ENCODE measurements at places on chromosomes 4 and X.

DNA sequence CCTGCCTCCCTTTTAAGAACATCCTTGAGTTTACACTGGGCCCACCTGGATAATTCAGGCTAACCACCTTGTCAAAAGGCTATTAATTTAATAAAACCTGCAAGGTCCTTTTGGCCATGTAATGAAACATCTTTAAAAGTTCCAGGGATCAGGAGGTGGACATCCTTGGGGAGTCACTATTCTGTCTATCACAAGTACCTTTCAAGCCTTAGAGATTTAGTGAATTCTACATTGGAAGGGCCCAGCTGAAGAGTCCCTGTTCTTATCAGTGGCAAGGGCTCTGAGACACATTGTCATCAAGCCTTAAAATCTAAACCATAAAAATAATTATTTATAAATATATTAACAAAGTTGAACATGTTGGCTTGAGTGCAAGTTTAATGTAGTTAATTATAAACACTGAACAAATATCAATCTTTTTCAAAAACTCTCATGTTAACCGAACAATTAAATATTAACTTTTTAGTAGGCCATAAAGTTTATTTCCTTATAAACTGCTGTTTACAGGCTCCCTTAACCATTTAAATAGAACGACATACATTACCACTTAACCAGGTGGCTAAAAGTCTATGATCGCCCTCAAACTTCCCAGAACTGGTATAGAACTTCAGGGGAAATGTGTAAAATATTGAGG is 104.4 kb upstream of the CBR4 start:
- no peak for DNase-seq

- no peak for DNase-seq
These were observed 3.5 kb downstream of the ASMTL start for GRCh38 chrX:1449036-1449822.

DNA sequence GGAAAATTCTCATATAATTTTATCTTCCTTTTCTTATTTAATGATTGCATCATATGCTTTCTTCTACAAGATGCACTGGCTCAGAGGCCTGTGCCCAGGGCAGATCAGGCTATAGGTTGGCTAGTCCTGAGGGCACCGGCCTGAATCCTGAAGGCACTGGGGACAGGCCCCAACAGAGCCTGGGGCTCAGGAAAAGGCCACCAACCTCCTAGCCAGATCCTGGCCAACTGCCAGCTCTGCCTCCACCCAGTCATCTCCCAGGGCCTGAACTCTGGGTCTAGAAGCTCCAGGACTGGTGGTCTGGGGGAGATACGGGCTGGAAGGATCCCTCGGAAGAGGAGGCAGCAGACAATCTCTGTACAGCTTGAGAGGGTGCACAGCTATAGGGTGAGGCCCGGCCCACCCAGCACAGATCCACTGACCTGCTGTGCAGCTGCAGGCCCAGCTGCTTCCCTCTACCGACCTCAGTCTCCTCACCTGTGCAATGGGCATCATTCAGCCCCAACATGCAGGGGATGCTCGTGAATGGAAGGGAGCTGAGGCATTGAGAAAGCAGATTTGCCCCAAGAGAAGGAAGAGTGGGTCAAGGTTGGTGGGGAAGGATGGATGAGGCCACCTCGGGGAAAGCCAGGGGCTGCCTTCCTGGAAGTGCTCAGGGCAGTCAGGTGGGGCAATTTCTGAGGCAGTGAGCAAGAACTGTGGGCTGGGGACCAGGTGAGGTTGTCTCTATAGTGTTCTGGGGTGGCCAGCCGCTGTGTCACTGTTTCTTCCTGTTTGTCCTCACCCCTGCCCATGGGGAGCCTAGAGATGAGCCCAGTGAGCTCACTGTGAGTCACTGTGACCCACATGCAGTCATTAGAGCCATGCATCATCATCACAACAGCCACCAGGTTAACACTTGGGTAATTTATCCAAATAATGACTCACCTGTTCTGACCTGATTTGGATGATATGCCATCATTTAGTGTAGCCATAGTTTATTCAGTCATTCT is 22.4 kb upstream of the XAGE2 start:
- DNase-seq = no peak

GRCh38 chr4:52102587-52102986 is 51.5 kb downstream of the SPATA18 start:
- no peak for DNase-seq

- no peak for DNase-seq
These were observed 8.4 kb upstream of the APLN start for GRCh38 chrX:129663171-129663570.

GRCh38 chr4:1396806-1397455 is 9.3 kb downstream of the NKX1-1 start:
- DNase-seq = no peak

- DNase-seq = no peak
These were observed 56.1 kb downstream of the RAPGEF2 start for GRCh38 chr4:159158985-159159384.

DNA sequence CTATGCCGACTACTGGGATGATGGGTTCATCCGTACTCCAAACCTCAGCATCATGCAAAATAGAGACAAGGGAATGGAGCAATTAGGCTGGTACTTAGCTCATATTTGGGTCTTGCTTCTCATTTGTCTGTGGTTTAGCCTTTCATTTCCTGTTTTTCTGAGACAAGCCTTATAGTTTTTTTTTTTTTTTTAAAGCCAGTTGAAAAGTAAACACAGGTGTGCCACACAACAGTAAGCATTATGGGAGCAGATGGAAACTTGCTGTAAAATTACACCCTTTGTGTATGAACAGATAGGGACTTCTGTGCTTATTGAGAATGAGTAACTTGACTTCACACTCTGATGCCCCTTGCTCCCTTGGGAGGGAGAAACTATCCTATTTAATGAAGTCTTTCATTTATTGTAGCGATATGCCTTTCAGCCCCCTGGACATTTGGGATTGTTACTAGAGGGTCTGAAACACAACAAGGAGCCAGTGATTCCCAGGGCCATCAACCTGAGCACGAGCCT is 13.7 kb downstream of the RASSF6 start:
- DNase-seq = no peak

Measured in tongue (tissue), 3 donors.